ENCODE measurements at places on chromosomes 6 and 20. TPM values are rescaled to one million over a fixed set of nuclear protein-coding genes. Genes with fewer than 3 reads are reported as not detected.

Gene TRIM38
- total RNA-seq: 4.0 TPM

Gene PLG
- total RNA-seq: 0.39 TPM

Gene APOM
- 0.40 TPM for total RNA-seq

Gene ADAT2
- 4.6 TPM for total RNA-seq

- no peak overlapping the region for H3K27ac ChIP-seq
- no peaks in the 10 kb centered on the region for H3K27me3 ChIP-seq
- no peak overlapping the region for H3K4me3 ChIP-seq
- peaks cover 5% of the 10 kb centered on the region for H3K36me3 ChIP-seq
Observed at GRCh38 chr6:57158658-57159057, 13.5 kb upstream of the BAG2 start.

- H3K4me3 ChIP-seq: no peak overlapping the region
- no peak for DNase-seq
- H3K36me3 ChIP-seq: no peaks in the 10 kb centered on the region
Observed at GRCh38 chr6:42921801-42922200, 5.9 kb downstream of the PTCRA start.

- no peak overlapping the region for H3K4me3 ChIP-seq
- no peaks in the 10 kb centered on the region for H3K36me3 ChIP-seq
- no peak for DNase-seq
- no peaks in the 10 kb centered on the region for H3K4me1 ChIP-seq
- H3K27me3 ChIP-seq: no peaks in the 10 kb centered on the region
Observed at GRCh38 chr6:134122775-134123174, 70.4 kb upstream of the SLC2A12 start.

- DNase-seq: no peak
- no peaks in the 10 kb centered on the region for H3K4me1 ChIP-seq
- no peaks in the 10 kb centered on the region for H3K27me3 ChIP-seq
- no peaks in the 10 kb centered on the region for H3K36me3 ChIP-seq
- H3K27ac ChIP-seq: no peak overlapping the region
Observed at GRCh38 chr6:169183233-169183632, 70.4 kb downstream of the THBS2 start.

- peak; percentile 54 for DNase-seq
- H3K4me3 ChIP-seq: no peak overlapping the region
- peaks cover 29% of the 10 kb centered on the region for H3K4me1 ChIP-seq
- no peak overlapping the region for H3K27ac ChIP-seq
- peaks cover 7% of the 10 kb centered on the region for H3K27me3 ChIP-seq
Observed at GRCh38 chr6:16236631-16237199, 1.7 kb upstream of the GMPR start.

DNA sequence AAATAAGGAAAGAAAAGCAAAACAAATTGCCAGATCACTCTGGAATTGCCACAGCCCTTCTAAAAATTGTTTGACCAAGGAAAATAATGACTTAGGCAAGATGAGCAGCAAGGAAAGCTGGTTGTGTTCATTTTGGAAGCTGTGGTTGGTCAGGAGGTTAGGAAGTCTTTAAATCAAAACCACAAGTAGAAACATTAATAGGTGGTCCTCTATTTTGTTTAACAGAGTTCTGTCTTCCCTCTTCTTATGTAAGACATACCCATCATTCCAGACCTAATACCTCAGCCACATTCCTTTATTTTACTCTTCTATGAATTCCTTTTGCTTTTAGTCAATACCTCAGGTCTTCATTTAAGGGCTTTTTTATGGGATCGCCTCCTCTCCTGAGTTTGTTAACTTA is 422.2 kb upstream of the PLCB4 start:
- H3K27ac ChIP-seq: no peak overlapping the region
- H3K4me1 ChIP-seq: no peaks in the 10 kb centered on the region
- no peak overlapping the region for H3K4me3 ChIP-seq
- H3K36me3 ChIP-seq: no peaks in the 10 kb centered on the region
- DNase-seq: no peak

DNA sequence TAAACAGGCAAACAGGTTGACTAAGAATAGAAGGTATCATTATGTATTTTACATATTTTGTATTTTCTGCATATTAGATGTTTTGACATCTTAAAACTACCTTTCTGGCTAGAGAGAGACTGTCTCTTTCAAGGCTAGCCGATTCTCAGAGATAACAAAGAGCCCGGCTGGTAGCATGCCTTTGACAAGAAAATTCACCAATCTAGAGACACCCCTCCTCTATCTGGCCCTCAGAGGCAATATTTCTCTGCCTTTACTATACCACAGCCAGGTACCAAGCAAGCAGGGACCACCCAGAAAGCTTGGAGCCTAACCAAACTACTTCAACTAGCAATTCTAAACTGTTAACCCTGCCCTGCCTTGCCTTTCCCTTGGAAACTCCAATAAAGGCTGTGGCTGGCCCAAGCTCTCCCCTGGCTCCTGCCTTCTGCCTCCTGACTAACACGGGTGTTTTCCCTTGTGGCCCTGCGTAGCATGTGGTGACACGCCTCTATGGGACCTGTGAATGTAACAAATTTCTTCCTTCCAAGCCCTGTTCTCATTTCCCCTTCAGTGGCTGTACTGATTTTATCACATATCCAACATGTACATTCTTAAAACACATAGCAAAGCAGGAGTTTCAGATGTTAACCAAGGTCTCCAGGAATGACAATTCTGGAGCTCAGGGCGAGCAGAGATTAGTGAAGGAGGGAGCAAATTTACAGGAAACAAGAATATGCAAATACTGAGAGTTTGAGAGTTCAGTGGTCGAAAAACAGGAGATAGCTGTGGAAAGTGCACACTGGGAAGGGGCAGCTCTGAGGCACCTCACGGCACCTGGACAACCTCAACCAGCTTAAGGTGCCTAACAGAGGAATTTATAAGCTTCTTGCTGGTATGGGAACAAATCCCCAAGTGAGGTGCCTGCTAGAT is 120.8 kb downstream of the BACH2 start:
- no peak for DNase-seq
- H3K4me3 ChIP-seq: no peak overlapping the region
- H3K27me3 ChIP-seq: no peaks in the 10 kb centered on the region

DNA sequence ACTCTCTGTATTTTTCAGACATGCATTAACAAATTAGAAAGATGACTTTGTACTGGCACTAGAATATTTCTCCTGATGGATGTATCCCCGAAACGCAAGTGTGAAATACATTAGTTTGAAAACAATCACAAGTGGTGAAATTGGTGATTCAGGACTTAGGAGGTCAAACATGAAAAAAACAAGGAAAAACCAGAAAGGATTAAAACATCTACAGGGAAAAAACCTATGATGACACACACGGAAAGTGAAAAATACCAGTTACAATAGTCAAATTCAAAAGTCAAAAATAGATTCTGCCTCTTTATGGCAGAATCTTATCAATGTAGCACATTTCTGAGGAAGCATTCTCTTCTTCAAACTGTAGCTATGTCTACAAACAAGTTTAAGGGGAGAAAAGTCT is 129.0 kb upstream of the SGK1 start:
- no peak overlapping the region for H3K4me3 ChIP-seq
- H3K36me3 ChIP-seq: no peaks in the 10 kb centered on the region
- no peak overlapping the region for H3K27ac ChIP-seq
- H3K4me1 ChIP-seq: no peaks in the 10 kb centered on the region
- no peak for DNase-seq

DNA sequence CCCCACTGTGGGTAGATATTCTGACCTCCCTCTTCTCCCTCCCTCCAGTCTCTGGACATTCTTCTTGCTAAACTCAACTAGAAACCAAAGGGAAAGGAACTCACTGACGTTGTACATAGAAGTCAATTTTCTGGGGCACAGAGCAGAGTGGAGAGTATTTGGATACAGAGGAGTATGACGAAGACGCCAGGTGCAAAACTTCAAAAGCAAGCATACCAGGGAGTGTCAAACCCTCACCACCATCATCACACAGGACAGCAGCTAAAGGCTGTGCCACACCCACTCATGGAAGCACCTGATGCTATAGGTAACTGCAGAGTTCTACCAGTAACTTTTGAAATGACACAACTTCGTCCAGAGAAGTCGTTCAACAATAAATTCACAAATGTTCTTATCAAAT is 64.8 kb downstream of the FYN start:
- peaks cover 2% of the 10 kb centered on the region for H3K36me3 ChIP-seq
- H3K27me3 ChIP-seq: no peaks in the 10 kb centered on the region
- H3K27ac ChIP-seq: no peak overlapping the region
- no peak for DNase-seq

DNA sequence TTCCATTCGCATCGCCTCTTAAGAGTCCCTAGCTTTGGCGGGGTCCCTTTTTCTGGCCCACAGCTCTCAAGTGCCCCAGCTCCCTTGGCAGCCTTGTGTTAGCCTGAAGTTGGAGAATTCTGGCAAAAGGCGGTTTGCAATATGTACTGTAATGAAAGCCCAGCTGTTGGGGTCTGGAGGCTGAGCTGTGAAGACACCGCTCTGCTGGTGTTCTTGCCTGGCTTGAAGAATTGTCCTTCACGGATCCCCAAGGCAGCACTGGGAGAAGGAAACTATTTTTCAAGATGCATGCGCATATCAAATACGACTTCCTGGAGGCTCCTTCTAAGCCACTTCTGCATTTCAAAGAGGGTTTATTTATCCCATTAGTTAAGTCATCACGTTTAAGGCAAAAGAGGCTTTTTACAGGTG is 21.4 kb upstream of the CITED2 start:
- H3K4me1 ChIP-seq: no peaks in the 10 kb centered on the region
- DNase-seq: peak; percentile 29
- H3K27me3 ChIP-seq: no peaks in the 10 kb centered on the region
- no peak overlapping the region for H3K27ac ChIP-seq

GRCh38 chr6:54970337-54970736 is 123.8 kb downstream of the FAM83B start:
- H3K4me1 ChIP-seq: no peaks in the 10 kb centered on the region
- no peaks in the 10 kb centered on the region for H3K36me3 ChIP-seq
- DNase-seq: no peak
- no peak overlapping the region for H3K4me3 ChIP-seq

DNA sequence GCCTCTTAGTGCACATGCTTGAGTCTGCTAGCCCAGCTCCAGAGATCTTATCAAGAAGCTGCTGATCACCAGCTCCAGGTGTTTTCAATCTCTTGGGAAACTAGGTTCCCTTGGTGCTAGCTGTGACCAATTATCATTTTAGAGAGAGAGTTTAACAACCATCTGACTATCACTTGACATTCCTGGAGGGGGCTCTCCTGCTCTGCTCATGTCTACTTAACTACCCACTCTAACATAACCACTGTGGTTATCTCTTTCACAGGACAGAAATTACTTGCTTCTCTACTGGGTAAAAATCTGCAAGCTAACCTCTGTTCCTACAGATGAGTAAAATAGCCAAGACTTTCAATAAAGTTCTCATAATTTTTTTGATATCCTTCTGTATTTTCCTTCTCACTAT is 823.4 kb upstream of the GJE1 start:
- DNase-seq: no peak
- no peaks in the 10 kb centered on the region for H3K4me1 ChIP-seq
- H3K4me3 ChIP-seq: no peak overlapping the region

- H3K36me3 ChIP-seq: no peaks in the 10 kb centered on the region
- DNase-seq: no peak
- peaks cover 31% of the 10 kb centered on the region for H3K4me1 ChIP-seq
- no peaks in the 10 kb centered on the region for H3K27me3 ChIP-seq
- H3K4me3 ChIP-seq: no peak overlapping the region
Observed at GRCh38 chr20:33280000-33280680, 2.9 kb upstream of the BPIFB1 start.

DNA sequence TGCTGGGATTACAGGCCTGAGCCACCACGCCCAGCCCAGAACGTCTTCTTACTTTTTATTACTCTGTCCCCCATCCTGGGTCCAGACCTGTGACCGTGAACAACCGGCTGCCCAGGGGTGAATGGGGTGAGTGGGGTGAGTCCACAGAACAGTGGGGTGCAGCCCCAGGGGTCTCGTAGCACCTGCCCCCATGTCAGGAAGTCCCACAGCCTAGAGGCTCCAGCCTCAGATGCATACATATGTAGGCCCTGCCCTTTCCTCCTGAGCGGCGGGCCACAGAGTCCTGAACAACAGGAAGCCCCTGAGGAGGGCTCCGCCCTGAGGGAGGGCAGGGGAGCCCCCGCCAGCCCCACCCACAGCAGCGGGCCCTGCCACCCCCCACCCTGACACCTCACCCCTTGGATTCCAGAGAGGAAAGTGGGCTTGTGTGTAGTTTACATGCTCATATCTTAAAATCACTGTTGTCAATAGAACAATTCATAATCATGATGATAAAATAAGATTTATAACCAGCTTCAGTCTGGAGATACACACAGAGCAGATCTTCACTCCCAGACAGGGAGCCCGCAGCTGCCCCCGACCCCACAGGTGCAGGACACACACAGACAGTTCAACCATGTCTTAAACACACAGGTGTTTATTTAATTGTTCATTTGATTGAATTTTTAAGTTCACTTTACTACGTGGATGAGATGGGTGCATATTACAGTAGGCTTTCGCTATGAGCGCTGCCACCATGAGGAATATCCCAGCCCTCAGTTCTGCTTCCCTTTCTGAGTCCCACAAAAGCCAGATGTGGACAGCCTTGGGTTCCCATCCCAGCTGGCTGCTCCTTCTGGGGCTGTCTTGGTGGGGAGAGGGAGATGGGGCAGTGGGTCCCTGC is 12.4 kb upstream of the GMEB2 start:
- H3K36me3 ChIP-seq: peaks cover 42% of the 10 kb centered on the region
- no peak overlapping the region for H3K27ac ChIP-seq
- no peak for DNase-seq
- peaks cover 13% of the 10 kb centered on the region for H3K4me1 ChIP-seq
- no peaks in the 10 kb centered on the region for H3K27me3 ChIP-seq

- no peak for DNase-seq
- no peaks in the 10 kb centered on the region for H3K4me1 ChIP-seq
- H3K36me3 ChIP-seq: no peaks in the 10 kb centered on the region
- no peak overlapping the region for H3K4me3 ChIP-seq
- H3K27me3 ChIP-seq: no peaks in the 10 kb centered on the region
Observed at GRCh38 chr20:15248618-15249395, 911.4 kb upstream of the FLRT3 start.

GRCh38 chr6:28656715-28657114 is 131.0 kb downstream of the GPX5 start:
- no peaks in the 10 kb centered on the region for H3K4me1 ChIP-seq
- no peak for DNase-seq
- peaks cover 5% of the 10 kb centered on the region for H3K27me3 ChIP-seq
- H3K4me3 ChIP-seq: peak overlapping the region; percentile 55
- H3K27ac ChIP-seq: no peak overlapping the region

- H3K27me3 ChIP-seq: peaks cover 36% of the 10 kb centered on the region
- peaks cover 28% of the 10 kb centered on the region for H3K36me3 ChIP-seq
- peak within 1 kb of the TSS; percentile 78 for H3K27ac ChIP-seq
- peaks cover 79% of the 10 kb centered on the region for H3K4me1 ChIP-seq
- no peak for DNase-seq
- H3K4me3 ChIP-seq: peak within 1 kb of the TSS; percentile 66
Observed at GRCh38 chr6:170290296-170291128, at the start of gene DLL1. DLL1 (minus strand) TSS chr6:170291078; CDS start chr6:170290139, 939 bp downstream.

- no peaks in the 10 kb centered on the region for H3K27me3 ChIP-seq
- no peaks in the 10 kb centered on the region for H3K36me3 ChIP-seq
- no peak overlapping the region for H3K27ac ChIP-seq
- no peak overlapping the region for H3K4me3 ChIP-seq
- peaks cover 3% of the 10 kb centered on the region for H3K4me1 ChIP-seq
- DNase-seq: no peak
Observed at GRCh38 chr6:52536424-52536916, 40.4 kb downstream of the TRAM2 start.

GRCh38 chr20:50826121-50826520 is 31.3 kb downstream of the BCAS4 start:
- no peak overlapping the region for H3K27ac ChIP-seq
- DNase-seq: no peak
- no peaks in the 10 kb centered on the region for H3K27me3 ChIP-seq
- H3K4me1 ChIP-seq: peaks cover 2% of the 10 kb centered on the region
